ENCODE measurements at places on chromosomes 1 and 21. TPM values are rescaled to one million over a fixed set of nuclear protein-coding genes. Genes with fewer than 3 reads are reported as not detected.

- no peak for DNase-seq
These were observed 391.8 kb downstream of the CAMTA1 start for GRCh38 chr1:7177021-7177420.

- DNase-seq: no peak
These were observed 927.9 kb upstream of the B3GALT2 start for GRCh38 chr1:194114288-194114687.

ZFP69 gene
- total RNA-seq: 2.8 TPM

DNA sequence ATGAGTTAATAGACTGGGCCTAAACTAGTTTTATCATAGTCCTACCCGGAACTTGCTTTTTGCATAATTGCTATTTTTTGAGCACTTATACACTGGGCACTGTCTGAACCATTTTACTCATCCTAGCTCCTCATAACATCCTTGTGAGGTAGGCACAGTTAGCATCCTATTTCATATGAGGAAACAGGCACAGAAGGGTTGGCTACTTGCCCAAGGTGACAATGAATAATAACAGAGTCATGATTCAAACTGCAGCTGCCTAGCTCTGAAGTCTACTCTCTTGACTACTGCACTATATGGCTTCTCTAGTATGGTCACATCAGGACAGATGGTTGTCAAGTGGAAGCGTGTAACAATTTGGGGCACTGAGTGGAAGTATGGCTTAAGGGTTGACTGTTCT, 18.2 kb upstream of the RC3H1 start:
- no peak for DNase-seq

PTGER3 gene
- 2.7 TPM for total RNA-seq

- DNase-seq: no peak
These were observed 2.8 kb downstream of the PLK3 start for GRCh38 chr1:44803062-44803311.

TMEM200B gene
- 8.7 TPM for total RNA-seq

RIPK4 gene
- 10.9 TPM for total RNA-seq

CENPL gene
- total RNA-seq: 4.3 TPM

SH3D21 gene
- 10.2 TPM for total RNA-seq
